Activated naive CD4-positive, alpha-beta T cell treated with anti-CD3 and anti-CD28 coated beads for 36 hours (primary cell): ENCODE measurements at places on chromosomes 5 and 9.

DNA sequence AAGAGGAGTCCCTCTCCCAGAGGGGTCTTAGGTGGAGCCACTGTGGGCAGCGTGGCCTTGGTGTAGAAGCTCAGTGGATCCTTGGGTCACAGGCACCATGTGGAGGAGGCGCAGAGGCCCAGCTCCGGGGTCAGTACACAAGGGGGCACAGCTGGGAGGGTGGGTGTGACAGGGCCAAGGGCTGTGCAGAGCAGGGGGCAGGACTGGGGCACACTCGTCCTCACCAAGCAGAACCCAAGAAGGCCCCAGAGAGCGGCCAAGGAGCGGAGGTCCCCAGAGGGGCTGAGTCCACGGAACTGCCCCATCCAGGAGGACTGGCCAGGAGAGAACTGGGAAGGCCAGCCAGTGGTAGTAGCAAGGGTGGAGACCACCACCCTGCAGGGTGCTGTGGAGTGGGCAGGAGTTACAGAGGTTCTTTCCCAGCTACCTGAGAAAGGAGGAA, 2.5 kb upstream of the LPCAT1 start:
- no peak for DNase-seq

- no peak for DNase-seq
These were observed 12.5 kb downstream of the ARHGEF28 start for GRCh38 chr5:73638344-73639095.

- no peak for DNase-seq
These were observed 202.6 kb downstream of the ADAMTSL1 start for GRCh38 chr9:18676525-18676924.

DNA sequence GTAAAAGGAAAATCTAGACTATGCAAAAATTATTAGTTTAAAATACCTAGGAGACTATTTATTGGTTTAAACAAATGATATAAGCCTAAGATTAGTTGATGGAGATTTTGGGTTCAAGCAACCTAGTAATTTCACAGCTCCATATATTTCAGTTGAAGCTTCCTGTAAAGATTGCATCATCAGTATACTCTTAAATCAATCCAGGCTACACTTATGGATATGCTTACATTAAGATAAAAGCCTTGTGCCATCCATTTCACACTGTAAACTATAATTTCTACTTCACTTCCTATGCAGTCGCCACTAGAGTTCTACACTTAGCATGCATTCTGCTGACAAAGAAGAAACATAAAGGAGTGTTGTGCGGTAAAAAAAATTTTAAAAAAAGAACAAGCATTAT, 7.3 kb upstream of the LIX1 start:
- no peak for DNase-seq

- no peak for DNase-seq
These were observed 5.0 kb upstream of the MED10 start for GRCh38 chr5:6383376-6383775.

DNA sequence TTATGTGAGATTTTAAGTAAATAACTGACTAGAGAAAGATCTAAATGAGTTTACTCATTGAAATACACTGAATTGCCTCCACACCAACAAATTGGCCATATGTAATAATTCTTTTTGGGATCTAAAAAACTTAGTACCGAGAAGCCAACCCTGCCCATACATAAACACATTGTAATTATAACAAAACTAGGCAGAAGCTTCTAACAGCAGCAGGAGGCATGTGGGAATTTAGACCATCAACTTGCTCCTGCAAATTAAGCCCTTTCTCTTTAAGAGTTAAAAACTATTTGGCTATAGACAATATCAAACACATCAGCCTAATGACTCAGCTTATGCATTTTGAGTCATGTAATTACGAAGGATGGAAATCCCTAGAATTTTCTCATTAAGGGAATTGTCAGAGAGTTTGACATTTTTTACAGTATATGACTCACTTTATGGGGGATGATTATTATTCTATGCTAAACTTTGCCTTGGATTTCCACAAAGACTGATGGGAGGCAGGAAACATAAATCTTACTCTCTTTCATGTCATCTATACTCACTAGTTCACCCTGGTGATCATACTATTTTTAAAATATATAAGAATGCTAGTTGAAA, 1.0 kb downstream of the IL7R start:
- DNase-seq, result no peak

- DNase-seq, result no peak
These were observed 180.6 kb downstream of the GABRG2 start for GRCh38 chr5:162248107-162248713.

GRCh38 chr9:89410641-89411350, 87.1 kb downstream of the SEMA4D start:
- DNase-seq, result peak; percentile 85

- no peak for DNase-seq
These were observed 343.1 kb upstream of the DAB2 start for GRCh38 chr5:39767916-39768315.

- DNase-seq, result no peak
These were observed 474.2 kb upstream of the RIOK2 start for GRCh38 chr5:97657239-97657638.

- no peak for DNase-seq
These were observed 108.7 kb upstream of the LMX1B start for GRCh38 chr9:126504977-126505455.

DNA sequence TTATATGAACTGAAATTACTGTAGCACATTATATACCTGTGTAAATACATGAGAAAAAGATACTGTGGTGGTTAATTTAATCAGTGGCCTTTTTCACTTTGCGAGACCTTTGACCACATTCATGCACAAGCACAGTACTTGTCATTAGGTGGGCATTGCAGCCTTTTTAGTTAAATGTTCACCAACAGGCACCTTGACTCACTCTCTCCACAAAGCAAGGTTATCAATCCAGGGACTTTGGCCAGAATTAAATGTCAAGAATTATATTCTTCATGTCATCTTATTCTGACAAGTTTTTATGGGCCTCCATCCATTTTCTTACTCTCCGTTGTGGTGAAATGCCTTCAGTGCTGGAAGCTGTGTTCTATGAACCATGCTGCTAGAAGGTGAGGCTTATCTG, 72.2 kb downstream of the AOPEP start:
- DNase-seq, result no peak

DNA sequence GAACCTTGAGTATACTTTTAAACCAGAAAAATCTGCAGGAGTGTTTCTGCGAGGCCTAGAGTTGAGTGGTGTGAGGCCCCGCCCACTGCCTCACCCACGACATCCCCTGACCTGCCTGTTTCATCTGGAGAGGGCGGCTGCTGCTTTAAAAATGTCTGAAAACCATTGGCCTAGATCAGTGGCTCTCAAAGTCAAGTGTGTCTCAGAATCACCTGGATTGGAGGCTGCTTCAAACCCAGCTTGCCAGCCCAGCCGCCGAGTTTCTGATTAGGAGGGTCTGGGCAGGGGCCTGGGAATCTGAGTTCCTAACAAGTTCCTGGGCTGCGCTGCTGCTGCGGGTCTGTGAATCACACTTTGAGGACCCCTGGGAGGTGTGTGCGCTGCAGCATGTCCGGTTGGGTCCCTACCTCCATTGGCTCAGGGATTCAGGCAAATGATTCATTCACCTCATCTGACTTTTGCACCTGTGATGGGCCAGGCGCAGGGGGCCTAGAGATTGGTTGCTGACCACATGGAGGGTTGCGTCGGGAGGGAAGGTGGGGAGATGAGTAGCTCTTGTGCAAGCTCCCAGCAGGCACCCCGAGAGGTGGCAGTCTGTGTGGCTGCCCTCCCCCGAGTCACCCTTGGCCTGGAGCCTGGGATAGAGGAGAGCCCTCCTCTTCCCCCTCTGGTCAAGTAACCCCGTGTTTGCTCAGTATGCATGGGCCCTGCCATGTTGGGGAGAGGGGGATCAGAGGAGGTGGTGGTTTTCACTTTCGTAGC, 27.6 kb upstream of the HMCN2 start:
- DNase-seq, result no peak
